ENCODE measurements at places on chromosomes 6 and 20.

DNA sequence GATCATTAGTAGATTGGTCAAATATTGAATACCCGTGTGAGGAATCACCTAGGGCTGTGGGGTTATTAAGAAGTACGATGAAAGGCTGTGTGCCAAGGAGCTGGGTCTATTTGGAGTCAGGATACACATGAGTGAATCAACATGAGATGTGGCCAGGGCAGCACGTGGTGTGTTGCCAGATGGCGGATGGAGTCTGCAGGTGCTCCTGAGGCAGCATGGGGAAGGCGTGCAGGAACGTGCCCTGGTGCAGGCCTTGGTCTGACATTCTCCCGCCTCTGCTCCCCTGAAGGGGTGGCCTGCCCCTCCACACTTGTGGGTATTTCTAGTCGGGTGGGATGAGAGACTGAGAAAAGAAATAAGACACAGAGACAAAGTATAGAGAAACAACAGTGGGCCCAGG lies 39.0 kb upstream of the SLC22A1 start:
- DNase-seq, result no peak

GRCh38 chr20:2930538-2930937 lies 57.3 kb downstream of the PTPRA start:
- DNase-seq, result no peak

GRCh38 chr20:3045042-3045815 lies 623 bp upstream of the MRPS26 start:
- peak; percentile 33 for DNase-seq

DNA sequence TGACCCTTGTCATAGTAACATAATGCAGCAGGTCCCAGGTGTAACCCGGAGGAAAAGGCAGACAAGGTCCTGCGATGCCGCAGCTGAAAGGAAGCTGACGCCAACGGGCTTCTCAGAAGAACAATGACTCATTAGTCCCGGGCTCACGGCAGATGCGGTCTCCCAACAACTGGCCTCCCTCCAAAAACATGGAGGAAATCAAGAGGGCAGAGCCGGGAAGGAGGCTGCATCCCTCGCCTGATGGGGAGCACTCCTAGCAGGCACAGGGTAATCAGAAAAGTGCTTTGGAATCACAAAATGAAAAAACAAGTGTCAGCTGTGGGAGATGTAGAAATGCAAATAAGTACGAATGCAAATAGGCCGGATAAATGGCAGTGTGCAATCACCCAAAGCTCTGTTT lies 165.2 kb upstream of the AGPAT4 start:
- DNase-seq, result no peak

DNA sequence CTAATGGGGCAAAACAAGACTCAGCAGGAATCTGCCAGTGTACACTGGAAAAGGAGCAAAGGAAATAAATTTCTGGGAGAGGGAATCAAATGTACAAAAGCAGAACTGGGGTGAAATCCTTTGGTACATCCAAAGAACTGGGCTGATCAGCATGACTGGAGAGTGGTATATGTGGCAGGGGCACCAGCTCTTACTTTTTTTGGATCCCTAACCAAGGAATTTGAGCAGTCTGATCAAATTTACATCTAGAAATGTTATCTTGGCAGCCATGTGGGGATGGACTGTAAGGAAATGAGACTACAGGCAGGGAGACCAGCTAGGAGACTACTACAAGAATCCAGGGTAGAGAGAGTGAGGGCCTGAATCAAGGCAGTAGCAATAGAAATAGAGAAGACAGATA lies 1.2 kb upstream of the ZSCAN31 start:
- no peak for DNase-seq

DNA sequence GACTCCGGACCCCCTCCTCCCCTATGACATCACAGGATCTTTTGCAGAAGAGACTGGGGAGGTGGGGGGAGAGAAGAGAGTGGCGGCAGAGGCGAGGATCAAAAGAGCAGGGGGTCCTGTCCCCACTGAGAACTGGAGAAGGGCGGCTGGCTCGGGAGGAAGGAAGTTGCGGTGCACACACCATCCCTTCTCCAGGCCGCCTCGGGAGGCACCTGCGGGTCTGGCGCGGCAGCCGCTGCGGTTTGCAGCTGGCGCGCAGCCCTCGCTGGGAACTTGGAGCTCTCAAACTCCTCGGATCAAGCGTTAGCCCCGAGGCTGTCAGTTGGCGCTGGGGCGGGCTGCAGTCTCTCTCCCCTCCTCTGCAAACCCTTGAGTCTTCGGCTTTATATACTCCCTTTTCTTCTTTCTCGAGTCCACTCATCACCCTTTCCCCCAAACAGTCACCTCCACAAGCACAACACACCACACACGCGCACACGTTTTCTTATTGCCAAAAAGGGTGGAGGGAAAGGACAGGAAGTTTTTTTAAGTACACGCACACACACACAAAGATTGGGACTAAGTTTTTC lies 180.7 kb downstream of the TBXT start:
- DNase-seq, result no peak

DNA sequence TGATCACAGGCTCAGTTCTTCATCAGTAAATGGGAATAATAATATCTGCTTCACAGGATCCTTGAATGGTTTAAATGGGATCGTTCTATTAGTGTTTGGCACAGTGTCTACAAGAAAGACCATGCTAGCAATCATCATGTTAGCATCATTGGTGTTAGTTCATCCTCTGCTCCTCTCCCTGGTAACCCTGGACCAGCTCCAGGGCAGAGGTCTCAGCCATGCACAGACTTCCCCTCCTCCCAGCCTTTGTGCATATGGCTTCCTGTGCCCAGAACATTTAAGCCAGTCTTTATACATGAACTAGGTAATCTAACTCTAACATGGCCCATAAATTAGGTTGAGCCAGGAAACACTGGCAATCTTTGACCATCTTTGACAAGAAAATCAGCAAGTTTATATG lies 180.2 kb downstream of the EPM2A start:
- no peak for DNase-seq

- DNase-seq, result no peak
Observed at GRCh38 chr6:157094038-157094437, 229.3 kb downstream of the TMEM242 start.

DNA sequence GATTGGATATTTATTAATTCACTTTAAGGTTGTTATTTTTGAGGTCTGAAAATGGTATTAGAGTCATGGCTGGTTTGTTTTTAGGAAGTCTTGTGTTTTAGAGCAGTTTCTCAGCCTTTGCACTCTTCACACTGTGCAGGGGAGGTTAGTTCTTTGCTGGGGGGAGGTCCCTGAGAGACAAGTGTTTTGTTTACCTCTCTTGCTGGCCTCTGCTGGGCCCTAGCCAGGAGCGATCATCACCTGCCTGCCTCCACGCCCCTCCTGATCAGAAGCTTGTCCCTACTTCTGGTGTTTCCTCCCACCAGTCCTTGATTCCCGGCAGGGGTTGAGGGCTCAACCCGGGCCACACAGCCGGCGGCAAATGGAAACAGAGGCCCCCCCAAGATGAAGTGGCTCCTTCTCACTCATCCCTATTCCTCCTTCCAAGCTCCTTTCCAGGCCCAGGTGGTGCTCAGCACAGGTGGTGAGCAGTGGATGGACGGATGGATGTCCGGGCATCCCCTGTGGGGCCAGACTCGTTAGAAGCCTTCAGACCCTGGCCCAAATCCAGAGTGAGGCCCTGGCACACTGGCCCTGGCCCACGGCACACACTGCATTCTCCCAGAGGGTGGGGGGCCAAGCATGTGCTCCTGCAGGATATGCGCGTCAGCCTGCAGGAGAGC lies 51.3 kb downstream of the GRM4 start:
- no peak for DNase-seq

DNA sequence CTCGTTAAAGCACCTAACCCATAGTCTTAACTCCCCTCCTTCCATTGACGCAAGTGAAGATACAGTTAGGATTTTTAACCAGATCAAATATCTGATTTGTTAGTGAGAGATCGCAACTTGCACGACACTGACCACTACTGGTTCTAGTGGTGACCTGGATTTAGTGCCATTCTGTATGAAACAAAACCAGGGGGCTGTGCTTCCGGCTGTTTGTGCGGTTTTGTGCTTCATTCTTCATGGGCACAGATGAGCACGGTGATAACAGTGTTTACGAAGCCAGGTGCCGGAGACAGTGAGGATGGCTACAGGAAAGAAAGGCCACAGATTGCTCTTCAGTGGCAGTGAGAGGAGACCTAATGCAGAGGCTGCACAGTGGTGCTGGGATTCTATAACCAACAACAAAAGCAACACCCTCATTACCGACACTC lies 75.5 kb downstream of the NOL4L start:
- DNase-seq, result peak; percentile 78

- no peak for DNase-seq
Observed at GRCh38 chr6:101195588-101195987, 197.9 kb upstream of the GRIK2 start.

- no peak for DNase-seq
Observed at GRCh38 chr6:112806163-112806865, 459.2 kb downstream of the RFPL4B start.

- no peak for DNase-seq
Observed at GRCh38 chr6:39930540-39930939, 3.7 kb downstream of the MOCS1 start.

DNA sequence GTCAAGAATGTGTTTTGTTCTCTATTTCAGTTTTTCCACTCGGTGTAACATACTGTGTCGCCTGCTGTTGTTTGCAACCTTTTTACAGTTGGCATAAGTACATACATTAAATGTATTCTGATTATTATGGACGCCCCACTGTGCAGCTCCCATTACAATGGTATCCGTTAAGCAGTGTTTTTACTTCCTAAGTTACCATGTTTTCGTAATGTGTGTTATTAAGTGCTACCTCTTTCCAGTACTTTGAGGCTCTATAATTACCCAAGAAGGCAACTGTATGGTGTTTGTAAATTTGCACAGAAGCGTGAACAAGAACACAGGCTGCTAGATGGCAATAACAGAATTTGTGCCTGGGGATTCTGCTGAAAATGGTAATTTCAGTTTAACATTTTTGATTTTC lies 568.0 kb upstream of the MARCKS start:
- no peak for DNase-seq

GRCh38 chr20:50673466-50674137 lies 17.7 kb downstream of the RIPOR3 start:
- no peak for DNase-seq

DNA sequence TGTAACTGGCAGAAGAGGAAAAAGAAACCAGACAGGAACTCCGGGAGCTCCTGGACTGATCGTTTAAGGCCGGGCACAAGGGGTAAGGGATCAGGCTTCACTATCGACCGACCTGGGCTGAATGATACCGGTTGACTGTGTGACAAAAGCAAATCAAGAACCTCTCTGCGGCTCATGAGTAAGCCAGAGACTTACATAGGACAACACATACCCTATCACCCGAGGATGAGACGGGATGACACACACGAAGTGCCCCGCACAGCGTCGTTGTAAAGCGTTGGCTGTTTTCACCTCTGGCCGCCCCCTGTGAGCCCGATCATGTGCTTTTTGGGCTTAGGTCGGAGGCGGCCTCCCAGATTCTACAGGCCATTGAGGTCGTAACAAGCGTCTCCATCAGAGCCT lies 695 bp upstream of the TGIF2 start:
- DNase-seq, result peak; percentile 60

GRCh38 chr20:58342104-58342945 lies 32.8 kb downstream of the RAB22A start:
- DNase-seq, result no peak

GRCh38 chr6:108998485-108998884 lies 96.2 kb downstream of the SESN1 start:
- no peak for DNase-seq

- no peak for DNase-seq
Observed at GRCh38 chr6:107806691-107807090, 17.4 kb downstream of the SCML4 start.

DNA sequence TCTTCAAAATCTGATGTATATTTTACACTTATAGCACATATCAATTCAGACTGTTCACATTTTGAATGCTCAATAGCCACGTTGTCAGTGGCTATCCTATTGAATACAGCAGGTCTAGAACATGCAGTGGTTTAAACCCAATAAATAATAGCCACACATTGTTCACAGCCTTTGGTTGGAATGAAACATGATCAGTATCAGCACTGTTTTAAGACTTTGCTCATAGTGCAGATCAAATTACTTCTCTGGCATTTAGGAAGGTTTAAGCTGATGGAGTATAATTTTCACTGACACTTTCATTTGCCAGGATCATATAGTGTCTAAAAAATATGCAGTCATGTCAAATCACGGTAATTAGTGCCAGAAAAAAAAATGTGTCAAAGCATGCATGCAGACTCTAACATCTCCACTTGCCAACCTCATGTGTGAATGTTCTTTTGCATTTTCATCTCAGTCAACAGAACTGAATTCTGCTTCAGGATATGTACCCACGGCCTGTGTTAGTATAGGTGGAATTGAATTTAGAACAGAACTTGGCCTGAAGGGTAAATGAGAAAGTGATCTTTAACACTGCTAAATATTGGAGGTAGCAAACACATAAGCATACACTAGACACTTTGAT lies 184.1 kb downstream of the SLC24A3 start:
- DNase-seq, result no peak

- no peak for DNase-seq
Observed at GRCh38 chr6:127912914-127913313, 12.1 kb upstream of the THEMIS start.

- no peak for DNase-seq
Observed at GRCh38 chr6:40999569-40999968, 39.5 kb downstream of the UNC5CL start.

DNA sequence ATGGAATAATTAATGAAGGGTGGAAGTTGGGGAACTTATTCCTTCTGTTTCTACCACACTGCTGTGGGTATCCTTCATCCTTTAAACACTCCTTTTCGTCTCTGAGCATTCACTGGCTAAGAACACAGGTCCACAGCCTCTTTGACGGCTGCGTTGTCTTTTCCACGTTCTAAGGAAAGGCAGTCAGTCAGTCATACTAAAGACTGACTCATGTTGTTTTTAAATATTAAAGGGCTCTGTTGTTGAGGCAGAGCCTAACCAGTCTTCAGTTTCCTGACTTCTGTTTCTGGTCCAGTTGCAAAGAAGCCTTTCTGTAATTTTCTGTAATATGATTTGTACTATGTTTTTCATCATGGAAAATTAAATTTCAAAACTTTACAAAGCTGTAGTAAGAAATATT lies 48.0 kb downstream of the UST start:
- no peak for DNase-seq

GRCh38 chr20:50194422-50194830 lies 3.8 kb downstream of the CEBPB start:
- no peak for DNase-seq

- no peak for DNase-seq
Observed at GRCh38 chr20:15618912-15619311, 954.3 kb downstream of the KIF16B start.
